ENCODE measurements at places on chromosomes 1 and 21.
A peak's percentile ranks its signal among the peaks of the same experiment; 100 is the strongest.

DNA sequence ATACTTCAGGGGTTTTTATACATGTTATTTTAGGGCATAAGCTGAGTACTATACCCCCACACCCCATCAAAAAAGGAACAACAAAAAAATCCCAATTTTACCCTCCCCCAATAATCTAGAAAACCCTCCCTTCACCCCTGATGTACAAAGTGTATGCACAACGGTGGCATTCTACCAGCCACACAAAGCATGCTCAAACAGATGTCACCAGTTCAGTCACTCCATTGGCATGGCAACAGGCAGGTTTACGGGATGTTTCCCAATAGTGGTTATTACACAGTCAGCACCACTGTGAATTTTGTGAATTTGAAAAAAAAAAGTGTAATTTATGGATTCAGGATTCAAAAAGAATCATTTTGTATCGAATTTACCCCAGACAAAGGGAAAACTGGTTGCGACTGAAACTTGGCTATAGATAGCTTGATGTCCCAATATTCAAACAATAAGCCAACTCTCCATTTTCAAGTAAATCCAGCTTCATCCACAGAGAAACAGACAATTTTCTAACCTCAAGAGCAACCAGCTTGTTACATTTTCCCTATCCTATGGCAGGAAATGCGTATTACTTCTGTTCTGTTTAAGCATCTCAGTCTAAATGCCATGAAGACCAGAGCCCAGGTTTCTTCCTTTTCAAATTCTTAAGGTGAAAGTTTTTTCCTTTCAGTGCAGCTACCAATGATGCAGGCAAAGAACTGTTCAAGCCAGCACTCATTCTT, 34.0 kb upstream of the SLC45A3 start:
- peak; percentile 37 for DNase-seq

- DNase-seq = no peak
Measured at GRCh38 chr1:168960595-168960994, 145.9 kb upstream of the ATP1B1 start.

DNA sequence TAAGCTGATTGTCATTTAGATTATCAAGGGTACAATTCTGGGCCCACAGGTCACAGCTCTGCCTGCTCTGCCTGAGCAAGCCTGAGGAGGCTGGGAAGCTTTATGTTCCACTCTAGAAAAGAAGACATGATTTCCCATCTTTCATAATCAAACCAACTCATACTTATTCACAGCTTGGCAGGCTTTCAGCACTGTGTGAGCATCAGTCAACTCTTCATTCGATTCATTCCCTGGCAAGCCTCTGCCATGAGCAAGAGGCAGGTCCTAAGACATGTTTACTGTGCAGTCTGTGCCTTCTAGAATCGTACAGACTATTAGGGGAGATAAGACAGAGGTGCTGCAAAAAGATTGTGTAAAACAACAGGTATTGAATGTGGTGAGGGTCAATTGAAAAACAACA, 24.5 kb upstream of the KIRREL1 start:
- no peak for DNase-seq

- DNase-seq = no peak
Measured at GRCh38 chr1:206901944-206902343, 4.7 kb downstream of the IL24 start.

DNA sequence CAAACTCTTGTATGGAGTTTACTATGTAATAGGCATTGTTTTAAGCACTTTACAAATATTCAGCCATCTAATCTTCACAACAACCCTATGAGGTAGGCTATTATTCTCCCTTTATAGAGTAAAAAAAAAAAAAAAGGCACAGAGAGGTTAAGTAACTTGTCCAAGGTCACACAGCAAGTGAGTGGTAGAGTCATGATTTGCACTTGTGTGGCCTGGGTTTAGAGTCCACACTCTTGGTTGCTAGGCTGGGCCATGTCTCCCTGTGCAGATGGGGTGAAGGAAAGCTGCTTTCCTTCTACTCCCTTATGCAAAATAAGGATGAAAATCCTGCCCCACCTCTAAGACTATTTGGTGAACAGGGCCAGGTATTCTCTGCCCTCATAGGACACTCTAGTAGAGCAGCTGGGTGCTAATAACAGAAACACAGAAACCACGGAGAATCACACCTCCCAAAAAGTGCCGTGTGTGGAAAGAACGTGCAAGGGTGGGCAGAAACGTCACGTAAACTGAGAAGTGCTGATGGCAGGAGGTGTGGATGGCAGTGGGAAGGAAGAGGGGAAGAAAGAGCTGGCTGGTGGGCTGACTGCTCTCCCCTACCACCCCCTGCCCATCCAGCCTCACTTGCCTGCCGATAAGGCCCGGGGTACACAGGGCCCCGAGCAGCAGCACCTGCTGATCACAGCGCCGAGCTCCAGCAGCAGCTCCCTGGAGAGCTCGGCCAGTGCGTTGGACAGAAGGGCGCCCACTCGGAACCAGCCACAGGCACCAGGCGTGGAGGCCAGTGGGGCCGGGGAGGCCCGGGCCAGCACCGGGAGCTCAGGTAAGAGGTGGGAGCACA, 28.3 kb upstream of the VPS13D start:
- no peak for DNase-seq

GRCh38 chr1:199585392-199585791, 442.1 kb upstream of the NR5A2 start:
- DNase-seq = no peak

GRCh38 chr1:62841587-62842169, 57.7 kb downstream of the ATG4C start:
- peak; percentile 87 for DNase-seq

DNA sequence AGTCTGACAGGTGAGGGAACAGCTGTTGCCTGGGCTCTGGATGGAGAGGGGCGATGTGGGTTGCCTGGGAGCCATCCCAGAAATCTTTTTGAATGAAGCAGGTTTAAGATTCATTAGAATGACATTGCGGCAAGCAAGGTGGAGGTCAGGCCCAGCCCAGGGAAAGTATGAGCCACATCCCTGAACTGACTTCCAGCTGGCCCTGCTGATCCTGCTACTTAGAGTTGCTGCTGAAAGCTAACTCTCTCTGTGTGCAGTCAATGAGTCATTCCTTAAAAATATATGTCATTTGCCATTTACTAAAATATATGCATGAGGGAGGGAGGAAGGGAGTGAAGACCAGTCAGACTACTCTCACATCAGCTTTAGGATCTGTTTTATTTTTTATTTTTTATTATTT, 54.3 kb upstream of the RAB3GAP2 start:
- DNase-seq = peak; percentile 30

- DNase-seq = no peak
Measured at GRCh38 chr1:174131032-174131638, 28.2 kb upstream of the RABGAP1L start.

GRCh38 chr1:186842547-186842946, 13.8 kb downstream of the PLA2G4A start:
- no peak for DNase-seq

DNA sequence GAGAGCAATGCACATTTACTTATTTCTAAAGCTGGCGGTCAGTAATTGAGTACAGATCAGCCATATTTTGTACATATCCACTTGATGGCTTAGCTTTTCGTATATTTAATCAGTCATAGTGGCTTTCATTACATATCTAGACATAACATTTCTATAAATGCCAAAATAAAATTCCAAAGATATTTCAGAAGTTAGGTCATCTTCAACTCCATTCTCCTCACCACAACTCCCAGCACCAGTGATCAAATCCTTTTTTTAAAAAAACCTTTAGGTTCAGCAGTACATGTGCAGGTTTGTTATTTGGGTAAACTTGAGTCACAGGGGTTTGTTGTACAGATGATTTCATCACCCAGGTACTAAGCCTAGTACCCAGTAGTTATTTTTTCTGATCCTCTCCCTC, 53.9 kb upstream of the GNG4 start:
- DNase-seq = no peak

DNA sequence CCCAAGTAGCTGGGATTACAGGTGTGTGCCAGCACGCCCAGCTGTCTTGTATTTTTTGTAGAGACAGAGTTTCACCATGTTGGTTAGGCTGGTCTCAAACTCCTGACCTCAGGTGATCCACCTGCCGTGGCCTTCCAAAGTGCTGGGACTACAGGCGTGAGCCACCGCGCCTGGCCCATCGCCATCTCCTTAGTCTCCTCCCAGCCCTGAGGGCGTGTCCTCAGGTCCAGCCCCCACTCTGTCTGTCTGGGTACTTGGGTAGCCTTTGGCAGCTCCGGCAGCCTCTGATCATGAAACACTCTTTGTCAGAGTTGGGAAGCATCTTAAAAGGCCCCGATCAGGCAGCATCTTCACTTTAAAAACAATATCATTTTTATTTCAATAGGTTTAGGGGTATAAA, 90.3 kb upstream of the DISP3 start:
- DNase-seq = no peak

GRCh38 chr1:206555473-206555935, 48.2 kb downstream of the RASSF5 start:
- DNase-seq = peak; percentile 38

GRCh38 chr1:173469656-173470055, 7.5 kb upstream of the PRDX6 start:
- no peak for DNase-seq

DNA sequence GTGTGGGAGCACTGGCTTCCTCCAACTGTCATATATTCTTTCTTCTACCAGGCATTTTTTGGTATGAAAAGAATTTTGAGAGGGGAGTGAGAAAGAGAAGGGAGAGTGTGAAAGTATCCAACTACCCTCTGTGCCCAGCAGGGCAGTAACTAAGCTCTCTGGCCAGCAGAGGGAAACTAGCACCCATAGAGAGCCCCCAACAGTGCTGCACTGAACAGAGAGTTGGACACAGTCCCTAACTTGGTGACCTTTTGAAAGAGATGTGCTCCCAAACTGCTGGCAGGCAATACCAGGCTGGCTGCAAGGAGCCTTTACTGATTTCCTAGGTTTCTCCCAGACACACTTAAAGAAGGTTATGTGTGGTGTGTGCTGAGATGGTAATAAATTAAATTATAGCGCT, 118.8 kb upstream of the PBX1 start:
- DNase-seq = peak; percentile 58

DNA sequence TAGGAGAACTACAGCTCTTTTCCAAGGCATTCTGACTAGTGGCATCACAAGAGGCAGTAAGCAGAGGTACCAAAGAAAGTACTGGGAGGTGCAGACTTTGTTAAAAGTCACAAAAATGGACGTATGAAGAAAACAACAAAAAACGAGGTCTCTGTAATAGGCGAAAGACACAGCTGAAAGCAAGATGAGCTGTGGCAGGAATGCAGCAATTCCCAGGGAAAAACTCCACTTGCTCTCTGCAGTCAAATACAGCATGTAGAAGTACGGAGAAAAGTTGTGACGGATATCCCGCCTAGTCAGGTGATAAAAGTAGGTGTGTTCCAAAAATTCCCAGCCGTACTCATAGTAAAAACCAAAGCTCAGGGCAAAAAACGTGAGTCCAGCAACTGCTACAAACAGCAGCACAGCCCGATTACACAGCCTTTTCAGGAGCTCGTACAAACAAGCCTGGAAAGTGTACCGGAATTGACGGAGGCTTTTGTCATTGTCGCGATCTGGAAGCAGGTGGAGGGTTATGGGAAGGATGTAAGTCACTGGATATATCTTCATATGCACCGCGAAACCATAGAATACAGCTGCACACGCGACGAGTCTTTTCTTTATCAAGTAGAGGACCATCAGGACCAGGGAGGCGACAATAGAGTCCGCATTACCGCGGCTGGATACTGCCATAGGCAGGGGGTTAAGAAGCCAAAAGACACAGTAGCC, 979 bp downstream of the PIGM start:
- DNase-seq = peak; percentile 21

DNA sequence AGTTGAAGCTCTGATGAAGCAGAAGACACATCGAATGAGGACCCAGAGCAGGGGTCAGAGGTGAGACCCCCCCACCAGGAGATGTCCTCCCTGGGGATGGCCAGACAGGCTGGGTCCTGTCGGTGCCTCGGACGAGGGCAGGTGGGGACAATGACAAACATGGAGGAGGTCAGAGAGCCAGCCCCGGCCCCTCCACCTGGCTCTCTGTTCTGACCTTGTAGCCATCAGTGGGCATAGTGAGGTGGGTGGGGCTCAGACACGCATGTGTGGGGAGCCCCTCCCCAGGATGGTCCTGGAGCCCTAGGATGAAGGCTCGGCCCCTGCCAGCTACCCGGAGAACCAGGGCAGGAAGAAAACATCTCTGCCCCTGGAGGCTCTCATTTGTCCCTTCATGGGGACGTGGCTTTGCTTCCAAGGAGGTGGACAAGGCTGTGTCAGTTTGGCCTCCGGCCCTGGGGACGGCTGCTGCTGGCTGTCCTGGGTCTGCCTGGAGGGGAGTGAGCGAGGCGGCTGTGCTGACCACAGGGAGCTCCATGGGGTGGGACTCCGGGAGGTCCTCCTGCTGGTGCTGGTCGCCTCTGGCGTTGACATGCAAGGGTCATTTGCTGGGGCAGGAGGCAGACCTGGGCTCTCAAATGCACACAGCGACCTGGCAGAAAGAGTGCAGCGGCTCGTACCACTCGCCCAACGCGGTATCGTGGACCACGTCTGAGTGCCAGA, 2.6 kb downstream of the KRTAP10-6 start:
- no peak for DNase-seq

DNA sequence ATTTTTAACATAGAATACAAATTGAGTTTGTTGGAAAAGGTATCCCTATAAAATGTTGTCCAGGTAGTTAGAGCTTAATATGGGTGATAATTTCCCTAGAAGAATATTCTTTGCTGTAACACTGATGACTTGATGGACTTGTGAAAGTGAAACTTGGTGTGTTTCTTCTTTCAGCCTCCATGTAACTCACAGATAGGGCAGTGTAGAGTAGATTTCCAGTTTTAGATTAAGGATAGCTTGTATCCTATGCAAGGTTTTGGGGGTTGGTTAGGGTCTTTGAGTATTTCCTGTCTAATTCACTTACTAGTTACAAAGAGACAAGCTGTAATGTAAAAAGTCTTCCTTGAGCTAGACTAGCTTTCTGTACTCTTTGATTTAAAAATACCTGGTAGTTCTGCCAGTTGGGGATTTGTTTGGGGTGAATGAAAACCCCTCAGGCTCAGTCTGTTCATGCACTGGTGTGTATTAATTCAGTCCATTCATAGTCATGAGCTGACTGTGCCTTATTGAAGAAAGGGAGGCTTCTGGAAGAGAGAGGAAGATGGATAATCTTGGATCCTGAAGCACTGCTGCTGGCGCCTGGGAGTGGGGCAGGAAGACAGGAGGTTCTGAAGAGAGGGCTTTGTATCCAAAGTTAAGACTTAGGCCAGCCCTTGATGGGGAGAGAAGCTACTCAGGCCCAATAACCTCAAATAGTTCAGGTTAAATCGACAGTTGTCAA, 83.6 kb downstream of the CAMTA1 start:
- peak; percentile 13 for DNase-seq

- peak; percentile 71 for DNase-seq
Measured at GRCh38 chr1:170881268-170882265, 53.8 kb upstream of the MROH9 start.

DNA sequence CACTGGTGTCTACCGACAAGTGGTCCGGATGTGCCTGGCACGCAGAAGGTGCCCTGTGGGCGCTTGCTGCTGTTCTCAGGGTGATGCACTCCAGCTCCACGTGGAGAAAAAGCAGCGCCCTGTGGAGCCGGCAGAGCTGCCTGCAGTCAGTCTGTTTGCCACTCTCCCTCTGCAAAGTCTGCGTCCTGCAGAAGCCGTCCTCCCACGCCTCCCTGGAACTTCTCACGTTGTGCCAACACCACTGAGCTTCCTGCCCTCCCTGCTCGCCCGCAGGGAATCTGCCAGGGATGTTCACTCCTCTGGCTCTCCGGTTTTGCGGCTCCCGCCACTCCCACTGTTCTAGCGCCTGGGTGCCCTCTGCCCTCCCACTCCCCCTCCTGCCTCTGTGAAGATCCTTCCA, 19.8 kb upstream of the UBXN10 start:
- no peak for DNase-seq

GRCh38 chr1:89962742-89963075, 32.2 kb upstream of the ZNF326 start:
- no peak for DNase-seq

All from tongue (tissue), 3 donors.